ENCODE measurements at places on chromosomes 7 and 10.

GRCh38 chr10:132118366-132118765 is 52.6 kb downstream of the JAKMIP3 start:
- DNase-seq, result no peak

GRCh38 chr10:132793871-132794849 is 8.2 kb upstream of the NKX6-2 start:
- DNase-seq, result no peak

DNA sequence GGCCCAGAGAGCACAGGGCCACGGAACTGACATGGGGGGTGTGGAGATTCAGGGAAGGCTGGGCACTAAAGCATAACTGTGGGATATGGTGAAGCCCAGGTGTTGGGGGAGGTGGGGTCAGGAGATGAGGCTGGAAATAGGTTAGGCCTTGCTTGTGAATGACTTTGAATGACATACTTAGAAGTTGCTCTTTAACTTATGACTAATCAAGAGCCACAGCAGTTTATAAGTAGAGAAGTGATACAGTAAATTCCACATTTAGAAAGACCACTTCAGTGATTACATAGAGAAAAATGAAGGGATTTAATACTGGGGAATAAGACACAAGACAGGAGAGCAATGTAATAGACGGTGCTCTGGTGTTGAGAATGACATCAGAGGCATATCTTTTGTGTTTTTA is 120.8 kb upstream of the SEC61G start:
- no peak for DNase-seq

DNA sequence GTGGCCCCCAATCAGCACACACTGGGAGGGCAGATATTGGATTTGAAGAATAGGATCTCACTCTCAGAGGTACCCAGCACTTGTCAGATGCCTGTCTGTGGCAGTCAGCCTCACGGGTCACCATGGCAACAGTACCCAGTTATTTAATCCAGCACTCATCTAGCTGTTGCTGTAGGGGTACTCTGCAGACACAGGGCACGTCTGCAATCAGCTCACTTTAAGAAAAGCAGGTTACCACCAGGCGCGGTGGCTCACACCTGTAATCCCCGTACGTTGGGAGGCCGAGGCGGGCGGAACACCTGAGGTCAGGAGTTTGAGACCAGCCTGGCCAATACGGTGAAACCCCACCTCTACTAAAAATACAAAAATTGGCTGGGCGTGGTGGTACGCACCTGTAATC is 11.9 kb downstream of the SFXN4 start:
- DNase-seq, result no peak

- no peak for DNase-seq
These were observed 186.1 kb upstream of the ZWINT start for GRCh38 chr10:56547163-56547562.

GRCh38 chr10:90999512-91000172 is 78.8 kb upstream of the ANKRD1 start:
- DNase-seq, result no peak

DNA sequence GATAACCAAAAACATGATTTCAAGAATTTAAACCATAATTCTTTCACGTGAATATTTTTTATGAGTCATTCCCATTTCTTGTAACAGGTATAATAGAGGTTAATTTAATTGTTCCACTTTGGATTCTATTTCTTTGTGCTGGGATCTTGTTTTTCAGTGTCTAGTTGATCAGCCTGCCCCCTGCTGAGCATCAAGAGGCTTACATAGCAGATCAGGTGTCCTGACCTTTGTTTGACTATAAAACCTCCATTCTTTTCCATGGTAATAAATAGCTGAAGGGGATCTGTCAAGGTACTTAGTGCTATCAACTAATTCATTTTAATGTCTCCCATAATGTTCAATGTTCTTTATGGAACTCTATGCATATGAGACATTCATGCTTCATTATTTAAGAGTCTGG is 4.9 kb downstream of the COL17A1 start:
- DNase-seq, result peak; percentile 33

- no peak for DNase-seq
These were observed 5.5 kb downstream of the ANXA11 start for GRCh38 chr10:80199828-80200227.
